Stimulated activated CD4-positive, alpha-beta T cell treated with anti-CD3 and anti-CD28 coated beads, Interleukin-1b, Interleukin-23, amount 100 ng/mL, for 1 hour (primary cell): ENCODE measurements at places on chromosomes 3 and 15.

DNA sequence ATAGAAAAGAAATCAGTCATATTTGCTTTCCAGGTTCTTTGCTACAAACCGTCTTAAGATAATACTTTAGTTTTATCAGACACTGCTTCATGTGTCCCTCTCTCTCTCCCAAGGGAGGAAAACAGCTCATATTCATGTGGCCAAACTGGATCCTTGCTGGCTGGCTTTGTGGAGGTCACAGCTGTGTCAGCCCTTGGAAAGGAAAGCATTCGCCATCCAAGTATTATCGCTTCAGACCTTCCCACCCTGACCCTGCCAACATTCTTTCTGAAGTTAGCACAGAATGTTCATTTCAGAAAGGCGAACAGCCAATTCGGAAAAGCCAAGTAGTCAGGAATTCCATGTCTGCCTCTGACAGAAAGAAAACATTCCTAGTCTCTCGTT, 213.6 kb downstream of the FEZF2 start:
- DNase-seq: no peak

DNA sequence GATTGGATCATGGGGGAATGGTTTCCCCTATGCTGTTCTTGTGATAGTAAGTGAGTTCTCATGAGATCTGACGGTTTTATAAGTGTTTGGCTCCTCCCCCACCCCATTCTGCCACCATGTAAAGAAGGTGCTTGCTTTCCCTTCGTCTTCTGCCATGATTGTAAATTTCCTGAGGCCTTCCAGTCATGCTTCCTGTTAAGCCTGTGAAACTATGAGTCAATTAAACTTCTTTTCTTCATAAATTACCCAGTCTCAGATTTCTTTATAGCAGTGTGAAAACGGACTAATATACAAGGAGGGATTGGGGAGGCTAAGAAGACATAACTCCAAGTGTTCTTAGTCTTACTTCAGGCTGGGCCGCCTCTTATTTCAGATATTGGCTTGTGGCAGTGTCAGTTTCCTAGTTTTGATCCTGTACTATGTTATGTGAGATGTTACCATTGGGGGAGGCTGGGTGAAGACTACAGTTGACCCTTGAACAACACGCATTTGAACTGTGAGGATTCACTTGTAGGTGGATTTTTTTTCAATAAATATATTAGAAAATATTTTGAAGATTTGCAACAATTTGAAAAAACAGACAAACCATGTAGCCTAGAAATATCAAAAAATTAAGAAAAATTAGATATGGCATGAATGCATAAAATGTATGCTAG, 44.9 kb downstream of the NMD3 start:
- DNase-seq: no peak

- DNase-seq: no peak
Observed at GRCh38 chr15:66938114-66938830, 127.1 kb upstream of the SMAD3 start.

DNA sequence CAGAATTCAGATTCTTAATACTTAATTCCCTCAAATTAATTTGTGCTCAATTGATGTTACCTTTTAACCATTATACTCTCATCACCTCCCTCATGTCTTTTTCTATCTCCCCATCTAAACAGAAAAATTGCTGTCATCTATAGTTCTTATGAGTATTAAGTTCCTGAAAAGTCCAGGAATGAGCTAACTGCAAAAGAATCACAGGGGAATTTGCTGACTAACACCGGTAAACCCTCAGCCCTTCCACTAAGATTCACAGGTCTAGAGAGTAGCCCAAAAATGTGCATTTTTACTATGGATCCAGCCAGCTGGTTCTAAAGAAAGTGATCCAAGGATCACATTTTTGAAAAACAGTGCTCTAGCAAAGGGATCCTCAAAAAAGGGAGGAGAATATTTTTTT, 67.0 kb downstream of the SETD2 start:
- no peak for DNase-seq

DNA sequence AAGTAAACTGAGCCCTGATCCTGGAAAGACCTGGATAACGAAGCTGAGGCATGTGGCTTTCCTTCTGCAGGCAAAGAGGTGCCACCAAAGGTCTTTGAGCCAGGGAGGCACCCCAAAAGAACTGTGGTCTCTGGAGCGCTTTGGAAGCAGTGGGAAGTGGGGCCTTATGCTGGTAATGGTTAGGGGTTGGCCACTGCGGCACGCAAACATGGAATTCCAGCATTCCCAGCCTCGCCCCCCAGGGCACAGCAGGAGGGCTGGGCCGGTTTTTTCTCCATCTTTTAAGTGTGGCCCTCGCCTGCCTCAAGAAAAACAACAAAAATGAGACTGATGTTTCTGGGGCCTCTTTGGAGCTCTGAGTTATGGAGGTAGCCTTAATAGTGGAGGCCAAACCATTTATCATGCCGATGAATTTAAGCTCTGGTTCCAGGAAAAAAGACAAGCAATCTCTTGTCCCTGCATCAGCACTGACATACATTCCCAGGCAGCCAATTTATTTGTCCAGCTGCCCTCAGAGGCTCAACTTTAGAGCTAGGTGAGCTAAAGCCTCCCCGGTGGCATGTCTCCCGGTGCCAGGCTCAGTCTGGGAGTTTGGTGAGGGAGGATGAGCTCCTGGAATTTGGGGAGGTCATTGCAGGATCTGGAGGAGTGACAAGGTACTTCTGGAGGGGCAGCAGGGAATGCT, 109.0 kb downstream of the TLE3 start:
- DNase-seq: no peak

GRCh38 chr3:67415511-67415910, 238.9 kb downstream of the SUCLG2 start:
- no peak for DNase-seq

DNA sequence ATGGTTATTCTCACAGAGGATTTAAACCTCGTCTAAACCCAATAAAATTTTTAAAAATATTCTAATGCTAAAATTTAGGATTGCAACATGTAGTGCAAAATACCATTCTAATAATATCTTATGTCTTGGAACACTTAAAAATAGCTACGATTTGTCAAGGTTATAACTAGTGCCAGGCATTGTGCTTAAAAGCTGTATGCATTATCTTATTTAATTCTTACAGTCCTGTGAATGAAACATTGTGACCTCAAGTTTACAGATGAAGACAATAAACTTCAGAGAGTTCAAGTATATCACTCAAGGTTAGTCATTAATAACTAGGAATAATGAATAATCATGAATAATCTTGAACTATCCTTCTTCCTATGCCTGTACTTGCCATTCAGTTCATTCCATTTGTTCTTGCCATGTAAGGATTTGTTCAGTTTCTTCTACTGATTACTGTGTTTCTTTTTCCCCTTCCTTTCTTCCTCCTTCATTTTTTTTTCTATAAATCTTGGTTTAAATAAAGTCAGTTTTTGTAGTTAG, 897.6 kb upstream of the NR2F2 start:
- no peak for DNase-seq

DNA sequence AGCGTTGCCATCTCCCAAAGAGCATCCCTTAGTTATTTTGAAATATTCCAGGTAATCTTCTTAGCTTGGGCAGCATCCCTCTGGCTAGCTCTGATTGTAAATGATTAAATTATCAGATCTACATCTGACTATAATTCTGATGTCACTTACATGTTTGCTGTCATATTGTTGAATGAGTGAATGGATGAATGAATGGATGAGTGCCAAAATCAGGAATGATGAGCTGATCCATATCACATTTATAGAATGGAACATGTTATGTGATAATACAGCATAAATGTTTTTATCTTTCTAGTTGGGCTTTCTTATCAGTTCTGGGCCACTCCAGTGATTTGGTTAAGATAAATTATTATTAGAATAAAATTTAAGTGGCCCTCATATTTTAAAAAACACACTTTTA, 14.0 kb downstream of the FAN1 start:
- DNase-seq: no peak

DNA sequence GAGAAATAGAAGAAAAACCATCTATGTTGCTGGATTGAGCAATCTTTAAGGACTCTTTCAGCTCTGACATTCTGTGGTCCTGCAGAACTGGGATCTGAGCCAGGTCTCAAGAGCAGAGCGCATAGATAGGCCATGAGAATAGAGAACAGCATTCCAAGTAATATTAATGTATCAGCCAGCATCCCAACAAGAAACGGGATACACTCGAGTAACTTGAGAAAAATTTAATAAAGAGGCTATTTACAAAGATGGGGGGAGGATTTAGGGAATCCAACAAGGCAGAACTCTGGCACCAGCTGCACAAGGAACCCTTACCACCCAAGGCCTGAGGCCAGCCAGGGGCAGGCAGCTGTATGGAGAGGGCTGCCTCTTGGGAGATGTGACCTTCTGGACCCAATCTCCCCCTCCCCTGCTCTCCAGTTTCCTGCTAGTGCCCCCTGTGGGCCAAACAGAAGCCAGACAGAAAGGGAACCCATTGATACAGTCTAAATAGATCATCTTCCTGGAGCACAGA, 8.2 kb downstream of the TMOD2 start:
- DNase-seq: no peak

DNA sequence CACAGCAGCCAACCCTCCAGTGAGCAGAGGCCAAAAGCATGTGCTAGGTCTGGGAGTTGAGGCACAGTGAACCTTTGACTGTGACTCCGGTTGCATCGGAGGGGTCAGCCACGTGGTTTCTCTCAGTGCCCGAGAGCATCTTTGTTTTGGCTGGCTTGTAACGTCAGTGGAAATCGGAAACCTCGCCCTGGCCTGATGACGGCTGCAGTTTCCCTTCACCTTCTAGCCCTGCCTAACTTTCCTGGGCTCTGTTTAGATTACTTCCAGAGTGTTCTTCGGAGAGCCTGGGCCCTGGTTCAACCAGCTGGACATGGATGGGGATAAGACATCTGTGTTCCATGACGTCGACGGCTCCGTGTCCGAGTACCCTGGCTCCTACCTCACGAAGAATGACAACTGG, 56.6 kb downstream of the MESD start:
- no peak for DNase-seq

DNA sequence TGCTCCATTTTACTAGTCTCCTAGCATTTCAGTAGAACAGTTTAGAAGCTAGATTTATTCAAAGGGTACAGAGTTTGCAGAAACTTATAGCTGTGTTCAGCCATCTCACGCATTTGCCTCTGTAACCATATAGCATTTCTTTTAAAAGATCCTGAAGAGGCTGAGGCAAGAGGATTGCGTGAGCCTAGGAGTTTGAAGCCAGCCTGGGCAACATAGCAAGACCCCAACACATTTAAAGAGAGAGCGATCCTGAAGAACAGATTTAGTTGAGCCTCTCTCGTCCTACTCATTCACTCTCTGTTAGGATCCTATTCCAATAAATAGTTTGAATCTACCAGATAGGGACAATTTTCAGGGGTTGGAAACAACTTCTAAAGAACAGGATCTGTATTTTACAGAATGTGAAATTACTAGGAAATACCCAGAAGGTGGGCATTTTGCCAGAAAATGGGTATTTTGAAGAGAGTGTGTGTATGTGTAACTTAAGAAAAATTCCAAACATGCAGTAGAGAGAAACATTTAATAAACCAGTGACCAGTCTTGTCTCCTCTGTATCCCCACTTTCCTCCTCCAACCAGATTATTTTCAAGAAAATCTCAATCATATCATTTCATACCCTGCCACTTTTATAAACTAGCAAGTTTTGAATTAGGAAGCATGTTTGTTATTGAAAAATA, 4.5 kb downstream of the EIF3J start:
- DNase-seq: no peak

DNA sequence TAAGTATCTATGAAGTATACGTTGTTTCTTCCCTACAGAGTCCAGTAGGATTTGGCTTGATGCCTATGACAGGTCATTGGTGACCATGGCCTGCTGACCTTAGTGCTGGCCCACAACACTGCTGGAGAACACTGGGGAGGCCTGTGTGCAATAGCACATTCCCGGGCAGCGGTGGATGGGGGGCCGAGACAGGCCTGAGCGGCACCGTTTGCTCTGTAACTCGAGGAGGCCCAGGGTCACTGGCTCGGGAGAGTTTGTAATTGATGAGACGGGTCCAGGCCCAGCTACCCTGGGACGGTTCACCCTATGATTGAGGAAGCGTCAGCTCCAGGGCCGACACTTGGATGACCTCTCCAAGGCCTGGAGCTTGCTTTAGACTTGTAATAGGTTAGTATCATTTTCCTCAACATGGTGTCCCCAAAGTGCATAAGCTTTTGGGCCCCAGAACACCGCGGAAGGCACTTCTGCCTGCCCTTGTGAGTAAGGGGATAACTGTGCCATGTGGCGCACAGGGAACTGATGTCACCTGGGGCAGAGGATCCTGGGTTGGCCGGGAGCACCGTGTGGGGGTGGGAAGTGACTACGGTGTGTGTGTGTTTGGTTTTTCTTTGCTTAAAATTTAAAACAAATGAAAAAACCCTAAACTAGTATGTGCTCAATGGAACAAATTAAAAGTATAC, 12.0 kb downstream of the TRPM1 start:
- no peak for DNase-seq

DNA sequence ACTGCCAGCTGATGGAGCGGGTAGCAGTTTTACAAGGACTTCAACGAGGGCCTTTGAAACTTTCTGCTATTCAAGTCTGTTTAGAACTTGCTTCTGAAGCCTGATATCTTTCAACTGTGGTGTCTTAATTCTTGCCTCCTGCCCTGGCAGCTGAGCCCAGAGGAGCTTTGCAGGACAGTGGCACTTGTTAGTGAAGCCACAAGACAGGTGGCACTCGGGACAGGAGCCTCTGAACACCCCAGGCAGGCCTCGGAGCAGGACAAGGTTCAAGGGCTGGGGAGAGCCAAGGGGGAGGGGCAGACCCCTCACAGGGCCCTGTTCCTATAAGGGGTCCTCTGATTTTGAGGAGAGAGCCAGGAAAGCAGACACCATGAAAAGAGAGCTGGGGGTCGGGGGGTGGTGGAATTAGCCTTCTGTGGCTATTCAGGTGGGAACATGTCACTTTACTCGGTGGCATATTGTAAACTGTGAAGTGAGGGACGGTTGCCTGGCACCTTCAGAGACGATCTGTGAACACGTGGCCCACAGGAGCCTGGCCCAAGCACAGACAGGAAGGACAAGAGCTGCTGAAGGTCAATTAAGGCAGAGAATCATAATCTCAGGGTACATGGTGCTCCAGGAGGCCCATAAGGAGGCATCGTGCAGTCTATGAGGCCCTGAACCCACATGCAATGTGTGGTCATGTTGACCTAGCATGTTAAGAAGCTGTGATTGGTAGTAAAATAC, 30.1 kb upstream of the KY start:
- DNase-seq: no peak

DNA sequence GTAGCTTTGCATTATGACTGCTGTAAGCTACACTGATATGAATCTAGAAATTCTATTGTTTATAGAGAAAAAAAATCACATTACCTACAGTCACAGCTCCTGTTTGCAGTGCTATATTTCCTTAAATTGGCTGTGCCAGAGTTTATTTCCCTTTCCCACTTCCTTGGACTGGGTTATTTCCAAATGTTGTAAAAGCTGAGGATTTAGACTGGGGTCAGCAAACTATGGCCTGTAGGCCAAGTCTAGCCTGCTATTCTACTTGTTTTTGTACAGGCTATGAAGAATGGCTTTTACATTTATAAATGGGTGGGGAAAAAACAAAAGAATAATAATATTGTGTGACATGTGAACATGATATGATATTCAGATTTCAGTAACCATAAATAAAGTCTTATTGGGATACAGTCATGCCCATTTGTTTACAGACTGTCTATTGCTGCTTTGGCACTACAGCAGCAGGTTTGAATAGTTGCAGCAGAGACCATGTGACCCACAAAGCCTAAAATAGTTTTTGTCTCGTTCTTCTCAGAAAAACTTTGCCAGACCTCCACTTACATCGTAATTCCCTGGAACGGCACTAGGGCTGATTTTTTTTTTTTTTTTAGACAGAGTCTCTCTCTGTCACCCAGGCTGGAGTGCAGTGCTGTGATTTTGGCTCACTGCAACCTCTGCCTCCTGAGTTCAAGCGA, 7.8 kb downstream of the GLDN start:
- DNase-seq: no peak
